ENCODE measurements at places on chromosomes 16 and 17.

- no peak for DNase-seq
Observed at GRCh38 chr16:12688951-12689850, 114.5 kb downstream of the CPPED1 start.

DNA sequence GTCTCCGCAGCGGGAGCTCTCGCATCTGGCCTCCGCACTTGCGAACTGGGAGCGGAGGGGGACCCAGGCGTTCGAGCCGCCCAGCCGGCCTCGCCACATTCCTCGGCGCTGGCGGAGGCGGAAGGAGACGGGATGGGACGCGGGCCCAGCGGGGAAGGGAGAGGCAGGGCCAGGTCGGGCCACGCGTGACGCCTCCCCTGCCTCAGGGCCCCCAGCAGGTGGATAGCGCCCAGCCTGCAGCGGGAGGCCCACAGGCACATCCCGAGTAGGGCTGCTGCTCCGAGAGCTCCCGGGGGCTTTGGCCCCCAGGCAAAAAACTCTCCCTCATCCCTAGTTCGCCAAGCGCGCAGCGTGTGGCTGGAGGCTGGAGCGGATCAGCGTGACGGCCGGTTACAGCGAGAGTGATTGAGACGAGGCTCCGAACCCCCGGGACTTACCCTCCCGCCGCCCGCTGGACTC lies 800 bp downstream of the PLEKHH3 start:
- DNase-seq: no peak

DNA sequence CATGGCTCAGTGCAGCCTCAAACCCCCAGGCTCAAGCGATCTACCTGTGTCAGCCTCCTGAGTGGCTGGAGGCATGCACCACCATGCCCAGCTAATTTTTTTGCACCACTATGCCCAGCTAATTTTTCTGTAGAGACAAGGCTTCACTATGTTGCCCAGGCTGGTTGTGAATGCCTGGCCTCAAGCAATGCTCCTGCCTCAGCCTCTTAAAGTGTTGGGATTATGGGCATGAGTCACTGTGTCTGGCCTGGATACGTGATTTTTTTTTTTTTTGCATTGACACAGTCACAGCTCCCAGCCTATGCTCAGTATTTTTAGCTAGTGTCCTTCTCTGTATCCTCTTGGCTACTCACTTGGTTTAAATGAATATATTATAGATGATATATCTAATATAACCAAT lies 377.0 kb upstream of the TNRC6C start:
- no peak for DNase-seq

DNA sequence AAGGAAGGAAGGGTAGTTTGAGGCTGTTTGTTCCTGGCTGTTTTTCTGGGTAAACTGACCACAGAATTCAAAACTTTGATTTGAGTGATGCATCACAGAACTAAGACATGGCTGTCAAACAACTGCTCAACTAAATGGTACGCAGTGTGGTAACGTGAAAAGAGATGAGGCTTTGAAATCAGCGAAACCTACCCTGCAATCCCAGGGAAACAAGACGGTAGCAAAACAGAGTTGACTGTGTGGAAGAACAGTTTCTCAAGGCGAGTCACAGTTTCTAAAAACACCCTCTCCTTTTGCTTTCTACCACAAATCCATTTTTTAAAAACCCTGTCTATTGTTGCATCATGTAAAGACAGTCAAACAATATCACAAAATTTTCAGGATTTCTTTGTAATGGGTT lies 156.0 kb upstream of the MAF start:
- DNase-seq: no peak

GRCh38 chr17:81995463-81996231 lies 18.2 kb downstream of the ASPSCR1 start:
- no peak for DNase-seq

DNA sequence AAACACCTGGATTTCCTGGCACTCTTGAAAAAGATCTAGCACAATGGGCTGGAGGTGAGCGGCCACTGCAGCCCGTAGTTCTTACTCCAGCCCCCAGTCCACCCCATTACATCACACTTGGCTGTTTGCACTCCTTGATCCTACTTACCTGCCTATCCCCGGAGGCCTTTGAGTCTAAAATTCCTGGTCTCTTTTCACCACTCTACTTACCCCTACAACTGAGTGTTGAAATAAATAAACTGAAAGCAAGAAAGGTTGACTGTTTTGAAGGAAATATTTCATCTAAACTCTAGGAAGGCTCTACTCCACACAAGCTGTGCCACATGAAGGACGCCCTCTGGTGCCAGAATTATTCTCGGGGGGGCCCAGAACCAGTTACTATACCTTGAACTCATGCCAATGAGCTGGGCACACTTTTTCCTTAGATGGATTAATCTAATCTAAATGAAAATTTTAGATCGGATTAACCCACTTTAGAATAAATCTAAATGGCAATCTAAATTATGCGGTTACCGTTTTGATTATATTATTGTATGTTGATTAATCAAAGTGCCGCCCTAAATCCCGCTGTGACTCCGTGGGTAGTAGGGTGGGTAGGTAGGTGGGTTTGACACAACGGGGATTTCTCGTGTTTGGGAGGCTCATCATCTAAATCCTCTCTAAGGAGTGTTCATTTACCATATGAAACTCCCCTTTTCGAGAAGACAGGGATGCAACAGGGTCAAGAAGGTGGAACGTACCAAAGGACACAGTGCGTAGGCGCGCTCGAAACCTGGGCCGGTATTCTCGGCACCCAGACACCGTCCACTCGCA lies 651 bp upstream of the EIF1 start:
- DNase-seq: no peak

DNA sequence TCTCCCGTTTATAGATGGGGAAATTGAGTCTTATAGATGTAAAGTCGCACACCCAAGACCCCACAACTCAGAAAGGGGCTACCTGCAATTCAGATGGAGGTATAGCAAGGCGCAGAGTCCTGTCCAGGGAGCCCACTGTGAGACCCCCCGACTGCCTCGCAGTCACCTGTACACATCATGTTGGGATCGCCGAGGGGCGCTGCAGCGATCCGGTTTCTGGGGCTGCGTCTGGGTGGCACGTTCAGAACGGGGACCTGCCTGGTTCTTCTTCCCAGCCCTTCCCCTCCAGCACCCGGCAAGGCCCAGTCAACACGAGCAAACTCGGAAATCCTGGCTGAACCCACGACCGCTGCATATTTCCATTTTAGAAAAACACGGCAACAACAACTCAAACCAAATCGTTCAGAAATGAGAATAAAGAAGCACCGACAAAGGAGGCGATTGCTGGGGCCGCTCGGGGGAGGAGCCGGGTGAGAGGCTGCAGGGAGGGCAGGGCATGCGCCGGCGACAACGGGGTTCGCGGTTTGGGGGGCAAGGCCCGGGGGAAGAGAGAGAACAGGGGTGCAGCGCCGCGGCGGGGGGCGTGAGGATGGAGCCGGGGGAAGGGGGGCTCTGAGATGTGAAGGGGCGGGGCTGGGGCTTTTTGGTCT lies 643 bp downstream of the HSDL1 start:
- peak; percentile 20 for DNase-seq

Measured in stimulated activated CD4-positive, alpha-beta T cell treated with anti-CD3 and anti-CD28 coated beads, Interleukin-15, amount 100 ng/mL, for 48 hours (primary cell).